ENCODE measurements at places on chromosomes 6 and 20.

- no peak for DNase-seq
Measured at GRCh38 chr6:42239736-42240375, 22.2 kb upstream of the MRPS10 start.

GRCh38 chr20:58481481-58482021 lies 33.6 kb downstream of the APCDD1L start:
- no peak for DNase-seq

DNA sequence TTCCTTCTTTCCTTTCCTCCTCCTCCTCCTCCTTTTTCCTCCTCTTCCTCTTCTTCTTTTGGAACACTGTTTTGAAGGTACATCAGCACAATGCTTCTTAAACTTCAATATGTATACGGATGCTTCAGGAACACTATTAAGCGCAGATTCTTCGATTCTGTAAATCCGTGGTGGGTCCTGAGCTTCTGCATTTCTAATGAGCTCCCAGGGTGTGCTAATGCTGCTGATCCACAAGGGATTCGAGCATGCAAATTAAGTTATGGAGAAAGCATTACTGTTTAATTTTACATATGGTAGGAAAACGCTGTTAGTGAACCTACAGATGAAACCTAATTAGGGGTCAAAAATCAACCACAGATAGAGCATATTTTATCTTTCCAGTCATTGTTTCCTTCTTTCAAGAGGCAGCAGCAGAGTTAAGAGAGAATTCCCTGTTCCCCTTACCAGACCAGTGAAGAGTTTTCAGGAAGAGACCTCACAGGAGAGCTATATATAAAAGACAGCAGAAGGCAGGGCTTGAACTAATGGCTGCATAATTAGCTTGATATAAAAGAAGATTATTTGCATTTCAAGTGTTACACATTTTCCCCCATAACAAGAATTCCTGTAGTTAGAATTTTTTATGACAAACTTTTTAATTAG lies 47.2 kb downstream of the KIF13A start:
- DNase-seq: no peak

GRCh38 chr6:68134796-68135195 lies 500.3 kb upstream of the ADGRB3 start:
- DNase-seq: no peak

Measured in left forelimb (tissue), 1 donor.